Cortex of kidney (tissue), 1 donor: ENCODE measurements at places on chromosomes 4 and X.

DNA sequence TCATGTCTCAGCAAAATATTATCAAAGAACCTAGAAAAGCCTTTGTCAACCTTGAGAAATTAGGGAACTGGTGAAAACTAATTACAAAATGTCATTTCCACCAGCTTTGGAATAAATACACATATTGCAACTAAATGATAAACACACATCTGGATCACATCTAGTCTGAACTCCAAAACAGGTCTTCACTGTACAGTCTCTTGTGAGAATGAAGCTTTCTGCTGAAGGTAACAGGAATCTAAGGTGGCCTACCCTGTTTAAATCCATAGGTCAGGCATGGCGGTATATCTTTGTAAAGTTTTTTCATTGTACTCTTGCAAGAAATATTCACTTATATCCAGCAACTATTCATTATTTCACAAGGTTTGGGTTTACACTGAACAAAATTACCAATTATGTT lies 1.7 kb downstream of the SH3D19 start:
- DNase-seq = no peak

DNA sequence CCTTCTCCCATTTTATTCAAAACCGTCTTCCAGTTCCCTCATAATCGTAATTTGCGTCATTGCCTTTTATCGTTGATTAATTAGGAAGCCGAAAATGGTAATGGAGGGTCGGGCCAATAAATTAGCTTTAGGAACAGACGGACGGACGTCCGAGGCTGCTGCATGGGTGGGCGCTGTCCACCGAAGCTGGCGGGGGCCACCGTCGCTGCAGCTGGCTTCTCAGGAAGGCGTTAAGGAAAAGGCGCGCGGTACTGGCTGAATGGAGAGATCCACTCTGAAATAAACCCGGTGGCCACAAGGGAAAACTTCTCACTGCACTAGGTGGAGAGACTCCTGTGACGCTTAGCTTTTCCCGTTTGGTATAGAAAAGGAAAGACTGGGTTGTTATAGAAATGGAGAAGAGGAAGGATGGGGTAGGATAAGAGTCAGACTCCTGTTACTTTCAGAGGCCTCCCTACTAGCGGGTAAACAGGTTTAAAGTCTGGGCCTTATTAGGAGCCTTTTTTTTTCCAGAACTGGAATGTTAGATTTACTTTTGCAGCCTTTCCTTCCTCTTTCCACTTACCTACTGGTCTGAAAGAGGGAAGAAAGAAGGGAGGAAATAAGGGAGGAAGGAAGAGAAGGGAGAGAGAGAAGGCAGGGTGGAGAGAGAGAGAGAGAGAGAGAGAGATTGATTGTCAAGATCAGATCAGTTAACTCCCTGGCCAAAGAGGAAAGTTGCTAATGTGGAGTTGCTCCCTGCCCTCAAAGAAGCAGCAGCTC lies 11.3 kb upstream of the PRDM8 start:
- no peak for DNase-seq

DNA sequence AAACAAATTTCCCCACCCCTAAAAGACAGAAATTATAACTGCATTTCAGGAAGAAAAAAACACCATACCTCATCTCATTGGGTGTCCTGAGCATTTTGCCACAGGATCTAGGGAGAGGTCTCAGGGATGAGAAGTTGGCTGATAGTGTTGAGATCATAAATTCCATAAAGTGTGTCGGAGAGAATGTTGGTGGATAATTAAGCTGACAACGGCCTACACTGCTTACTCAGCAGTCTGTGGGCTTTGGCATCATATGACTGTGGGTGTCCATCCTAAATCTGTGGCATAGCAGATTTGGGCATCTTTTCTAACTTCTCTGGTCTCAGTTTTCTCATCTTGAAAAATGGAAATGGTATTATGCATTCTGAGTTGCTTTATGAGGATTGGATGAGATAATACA lies 12.3 kb downstream of the CENPVL3 start:
- no peak for DNase-seq

DNA sequence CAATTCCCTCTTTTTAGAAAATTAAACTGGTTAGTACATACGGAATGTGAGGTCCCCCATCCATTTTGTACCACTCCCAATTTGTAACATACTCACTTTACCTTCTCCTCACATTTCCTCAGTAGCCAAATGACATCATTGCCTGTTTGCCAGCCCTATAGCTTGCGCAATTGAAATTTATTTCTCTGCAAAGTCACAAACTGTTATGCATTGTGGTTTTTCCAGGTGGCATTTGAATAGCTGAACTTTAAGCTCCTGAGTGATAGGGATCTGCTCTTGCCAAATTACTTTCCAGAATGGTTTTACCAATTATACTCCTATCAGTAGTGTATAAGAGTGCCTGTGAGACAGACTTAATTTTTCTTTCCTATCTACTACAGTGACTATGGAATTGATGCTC lies 7.7 kb downstream of the COL4A5 start:
- no peak for DNase-seq

GRCh38 chr4:79445371-79445781 lies 37.3 kb upstream of the GK2 start:
- DNase-seq = no peak

- DNase-seq = no peak
Measured at GRCh38 chr4:106614441-106614840, 245.9 kb upstream of the GIMD1 start.

- no peak for DNase-seq
Measured at GRCh38 chr4:40482985-40483647, 146.5 kb downstream of the RBM47 start.

- no peak for DNase-seq
Measured at GRCh38 chr4:77203380-77204197, 46.6 kb downstream of the CCNG2 start.

GRCh38 chr4:85968945-85969819 lies 390.7 kb downstream of the MAPK10 start:
- DNase-seq = no peak

GRCh38 chr4:126869967-126870366 lies 762.8 kb upstream of the INTU start:
- no peak for DNase-seq

DNA sequence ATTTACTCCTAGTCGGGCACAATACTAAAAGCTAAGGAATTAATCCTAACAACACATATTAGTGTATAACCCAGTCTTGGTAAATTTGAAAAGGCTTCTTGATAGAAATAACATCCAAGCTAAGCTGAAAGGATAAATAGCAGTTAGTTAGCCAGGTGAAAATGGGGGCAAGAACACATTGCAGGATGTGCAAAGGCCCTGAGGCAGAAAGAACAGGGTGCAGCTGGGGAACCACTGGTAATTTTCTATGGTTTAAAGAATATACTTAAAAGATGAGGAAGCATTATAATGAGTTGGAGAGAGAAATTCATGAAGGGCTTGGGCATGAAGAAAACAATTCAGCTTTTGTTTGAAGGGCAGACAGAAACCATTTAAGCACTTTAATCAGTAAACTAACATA lies 689.0 kb downstream of the ADGRL3 start:
- no peak for DNase-seq

GRCh38 chrX:120781403-120781802 lies 94.3 kb downstream of the CT47B1 start:
- DNase-seq = no peak

GRCh38 chrX:124239911-124240310 lies 92.5 kb upstream of the TEX13D start:
- no peak for DNase-seq

DNA sequence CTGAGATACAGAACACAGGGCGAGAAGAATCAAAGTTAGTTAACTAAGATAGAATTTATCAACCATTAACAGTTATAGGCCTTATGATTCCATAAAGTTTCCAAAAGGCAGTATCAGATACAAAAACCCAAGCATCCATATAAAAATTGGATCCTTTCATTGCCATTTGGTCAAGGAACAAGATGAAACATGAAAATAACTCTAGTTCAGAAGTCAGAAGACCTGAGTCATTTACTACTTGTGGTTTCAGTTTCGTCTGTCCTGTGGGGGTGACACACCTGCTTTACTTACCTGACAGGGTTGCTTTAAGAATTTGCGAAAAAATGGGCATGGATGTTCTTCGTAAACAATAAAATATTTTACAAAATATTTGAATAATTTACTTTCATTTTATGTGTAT lies 130.8 kb downstream of the ANAPC10 start:
- no peak for DNase-seq

- DNase-seq = no peak
Measured at GRCh38 chrX:15723887-15724517, 14.1 kb upstream of the CA5B start.

- no peak for DNase-seq
Measured at GRCh38 chr4:26953770-26954423, 93.3 kb downstream of the STIM2 start.

DNA sequence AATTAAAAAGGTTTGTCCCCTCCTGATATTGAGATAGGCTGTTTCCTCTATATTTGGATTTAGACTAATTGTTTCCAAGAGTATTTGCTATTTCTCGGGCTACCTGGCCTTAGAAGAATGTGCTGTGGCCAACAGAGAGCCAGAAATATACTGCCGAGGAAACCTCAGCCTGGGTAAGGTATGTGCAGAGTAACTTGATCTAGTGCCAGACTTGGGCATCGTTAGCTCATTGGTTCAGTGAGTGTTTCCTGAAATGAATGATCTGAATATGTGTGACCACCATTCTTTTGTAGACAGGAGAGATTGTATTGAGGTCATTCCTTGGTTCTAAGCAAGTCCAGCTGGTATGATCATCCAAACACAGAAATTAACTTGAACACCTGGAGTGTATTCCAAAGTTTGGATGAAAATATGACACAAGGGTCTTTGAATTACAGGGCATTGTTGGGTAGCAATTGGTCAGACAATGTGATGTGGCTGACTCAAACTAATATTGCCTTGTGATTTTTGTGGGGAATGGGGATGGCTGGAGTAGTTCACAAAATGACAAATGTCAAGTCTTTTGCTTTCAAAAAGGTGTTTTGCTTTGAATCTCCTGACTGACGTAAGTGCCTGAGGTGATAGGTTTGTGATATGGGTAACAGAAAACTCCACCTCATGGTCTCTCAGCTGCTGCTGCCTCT lies 100.2 kb upstream of the CXCL13 start:
- DNase-seq = no peak

- DNase-seq = no peak
Measured at GRCh38 chr4:155514628-155515027, 137.9 kb upstream of the MAP9 start.

DNA sequence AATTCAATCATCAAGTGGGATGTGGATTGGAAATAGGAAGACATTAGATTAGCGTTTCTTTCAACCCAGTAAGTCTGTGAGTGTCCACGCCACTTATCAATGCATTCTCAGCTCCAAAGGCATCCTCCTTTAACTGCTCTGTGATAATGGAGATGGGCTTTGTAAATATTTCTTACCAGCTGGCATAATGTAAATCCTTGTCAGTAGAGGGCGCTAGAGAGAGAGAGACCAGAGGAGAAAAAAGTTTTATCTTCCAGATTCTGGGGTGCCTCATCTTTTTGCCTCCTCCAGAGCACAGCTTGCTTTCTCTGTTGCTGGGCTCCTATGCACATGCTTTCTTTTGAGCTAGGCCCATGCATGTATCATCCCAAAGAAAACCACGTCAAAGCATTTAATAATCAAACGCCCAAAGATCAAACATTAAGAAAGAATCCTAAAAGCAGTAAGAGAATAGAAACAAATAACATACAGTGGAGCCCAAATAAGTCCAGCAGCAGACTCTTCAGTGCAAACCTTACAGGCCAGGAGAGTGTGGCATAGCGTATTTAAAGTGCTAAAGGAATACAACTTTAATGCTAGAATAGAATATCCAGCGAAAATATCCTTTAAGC lies 9.6 kb upstream of the MTMR1 start:
- DNase-seq = no peak

GRCh38 chrX:115913575-115913974 lies 257.0 kb upstream of the AGTR2 start:
- DNase-seq = no peak

DNA sequence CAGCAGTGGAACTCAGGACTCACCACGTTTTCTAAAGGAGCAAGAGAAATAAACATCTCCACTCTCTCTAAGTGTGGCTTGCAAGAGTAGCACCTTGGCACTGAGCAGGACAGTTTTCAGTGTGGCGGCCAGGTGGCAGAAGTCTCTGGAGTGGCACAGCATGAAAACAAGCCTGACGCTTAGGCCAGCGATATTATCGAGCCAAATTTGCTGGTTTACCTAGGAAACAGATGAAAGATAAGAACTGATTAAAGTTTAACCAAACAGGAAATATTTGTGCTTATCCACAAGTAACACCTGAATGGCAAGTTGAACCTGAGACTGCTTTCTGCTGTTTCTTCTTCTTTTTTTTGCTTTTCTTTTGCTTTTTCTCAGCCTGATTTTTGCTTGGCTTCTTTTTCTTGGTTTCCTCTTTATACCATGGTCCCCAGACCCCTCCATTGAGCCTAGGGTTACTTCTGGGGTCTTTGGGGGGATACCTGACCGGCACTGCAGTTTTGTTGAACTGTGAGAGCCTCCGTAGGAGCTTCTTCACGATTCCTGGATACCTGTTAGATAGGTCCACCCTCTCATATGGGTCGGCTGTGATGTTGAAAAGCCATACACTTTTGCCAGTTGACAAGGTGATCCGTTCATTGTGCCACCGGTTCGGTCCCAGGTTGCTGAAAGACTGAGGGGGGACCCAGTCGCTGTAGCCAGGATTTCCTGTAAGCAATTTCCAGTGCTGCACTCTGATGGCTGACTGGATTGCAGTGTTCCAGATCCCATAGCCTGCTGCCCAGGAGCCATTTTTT lies 77.3 kb downstream of the ARSJ start:
- no peak for DNase-seq

GRCh38 chr4:150668824-150669223 lies 86.9 kb downstream of the MAB21L2 start:
- DNase-seq = no peak

GRCh38 chr4:139986106-139986505 lies 167.9 kb downstream of the MAML3 start:
- DNase-seq = no peak

DNA sequence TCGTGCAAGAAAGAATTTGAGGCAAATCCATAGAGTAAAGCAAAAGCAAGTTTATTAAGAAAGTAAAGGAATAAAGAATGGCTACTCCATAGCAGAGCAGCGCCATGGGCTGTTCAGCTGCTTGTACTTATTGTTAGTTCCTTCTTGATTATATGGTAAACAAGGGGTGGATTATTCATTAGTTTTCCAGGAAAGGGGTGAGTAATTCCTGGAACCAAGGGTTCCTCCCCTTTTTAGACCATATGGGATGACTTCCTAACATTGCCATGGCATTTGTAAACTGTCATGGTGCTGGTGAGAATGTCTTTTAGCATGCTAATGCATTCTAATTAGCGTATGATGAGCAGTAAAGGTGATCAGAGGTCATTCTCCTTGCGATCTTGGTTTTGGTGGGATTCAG lies 23.5 kb upstream of the CEP135 start:
- no peak for DNase-seq

DNA sequence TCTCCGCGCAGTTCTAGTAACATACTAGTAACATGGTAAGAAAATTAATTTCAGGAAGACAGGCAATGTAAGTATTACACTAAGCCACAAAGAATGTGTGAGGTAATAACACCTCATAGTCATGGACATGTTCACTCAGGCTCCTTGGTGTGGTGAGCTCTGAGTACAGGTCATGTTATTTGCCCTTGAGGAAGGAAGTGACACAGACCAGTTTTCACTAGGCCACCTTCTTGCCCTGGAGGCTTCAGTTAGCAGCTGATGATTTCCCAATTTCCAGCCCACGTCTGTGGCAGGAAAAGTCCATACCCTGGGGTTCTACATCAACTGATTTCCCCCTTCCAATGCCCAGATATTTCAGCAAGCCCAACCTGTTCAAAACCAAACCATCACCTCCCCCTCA lies 6.7 kb downstream of the APOO start:
- DNase-seq = no peak

- DNase-seq = no peak
Measured at GRCh38 chr4:43682551-43682950, 766.1 kb downstream of the KCTD8 start.

GRCh38 chrX:77200663-77201062 lies 246.5 kb upstream of the FGF16 start:
- DNase-seq = no peak
